AG08395 (cell line): ENCODE measurements at places on chromosomes 6 and 20.

DNA sequence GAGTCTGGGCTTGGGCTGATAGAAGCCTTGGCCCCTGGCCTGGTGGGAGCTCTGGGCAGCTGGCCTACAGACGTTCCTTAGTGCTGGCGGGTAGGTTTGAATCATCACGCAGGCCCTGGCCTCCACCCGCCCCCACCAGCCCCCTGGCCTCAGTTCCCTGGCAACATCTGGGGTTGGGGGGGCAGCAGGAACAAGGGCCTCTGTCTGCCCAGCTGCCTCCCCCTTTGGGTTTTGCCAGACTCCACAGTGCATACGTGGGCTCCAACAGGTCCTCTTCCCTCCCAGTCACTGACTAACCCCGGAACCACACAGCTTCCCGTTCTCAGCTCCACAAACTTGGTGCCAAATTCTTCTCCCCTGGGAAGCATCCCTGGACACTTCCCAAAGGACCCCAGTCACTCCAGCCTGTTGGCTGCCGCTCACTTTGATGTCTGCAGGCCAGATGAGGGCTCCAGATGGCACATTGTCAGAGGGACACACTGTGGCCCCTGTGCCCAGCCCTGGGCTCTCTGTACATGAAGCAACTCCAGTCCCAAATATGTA, 957 bp upstream of the VEGFA start:
- peak; percentile 75 for DNase-seq

- no peak for DNase-seq
These were observed 97.5 kb upstream of the ZBTB24 start for GRCh38 chr6:109580519-109580918.

- no peak for DNase-seq
These were observed 53.8 kb downstream of the NCOA6 start for GRCh38 chr20:34771680-34772081.

DNA sequence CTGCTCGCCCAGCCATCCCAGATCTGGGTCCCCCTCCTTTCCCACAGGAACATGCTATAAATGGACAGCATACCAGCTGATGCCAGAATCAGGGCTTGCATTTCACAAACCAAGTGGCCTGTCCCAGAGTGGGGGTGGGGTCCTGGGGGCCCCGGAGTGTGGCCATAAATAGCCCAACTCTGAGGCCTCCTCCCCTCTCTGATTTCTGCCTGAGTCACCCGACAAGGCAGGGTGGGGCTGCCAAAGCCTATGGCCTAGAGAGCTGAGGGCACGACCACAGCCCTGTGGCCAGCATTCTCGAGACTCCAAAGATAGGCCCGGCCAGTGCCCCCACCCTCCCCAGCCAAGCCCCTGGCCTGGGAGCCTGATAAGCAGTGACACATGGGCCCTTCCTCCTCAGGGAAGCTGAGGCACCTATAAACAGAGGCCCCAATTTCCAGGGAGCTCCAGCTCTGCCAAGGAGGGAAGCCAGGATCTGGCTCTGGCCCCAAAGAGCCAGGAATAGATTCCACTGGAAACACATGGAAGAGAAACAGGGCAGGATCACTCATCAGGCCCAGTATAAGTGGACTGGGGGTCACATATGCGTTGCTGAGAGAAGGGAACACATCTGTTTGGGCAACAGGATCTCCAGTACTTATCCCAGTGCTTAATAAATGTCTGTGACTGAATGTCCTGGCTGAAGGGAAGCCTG, 20.3 kb downstream of the SNTA1 start:
- peak; percentile 88 for DNase-seq

- DNase-seq, result peak; percentile 77
These were observed 164.8 kb downstream of the BACH2 start for GRCh38 chr6:90131614-90132423.

DNA sequence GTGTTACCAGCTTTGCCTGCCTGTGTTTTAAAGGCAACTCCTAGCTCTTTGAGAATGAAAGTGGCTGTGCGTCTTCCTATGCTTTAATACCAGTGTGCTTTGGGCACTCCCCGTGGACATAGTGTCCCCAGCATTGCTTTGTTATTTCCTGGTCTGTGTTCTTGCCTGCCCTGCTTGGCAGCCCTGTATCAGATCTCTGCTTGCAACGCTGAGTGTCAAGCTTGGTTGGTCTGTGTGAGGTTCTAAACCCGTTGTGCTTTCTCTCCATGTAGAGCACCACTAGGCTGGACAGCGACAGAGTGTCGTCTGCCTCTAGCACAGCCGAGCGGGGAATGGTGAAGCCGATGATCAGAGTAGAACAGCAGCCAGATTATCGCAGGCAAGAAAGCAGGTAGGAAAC, 80.2 kb downstream of the AFDN start:
- DNase-seq, result no peak

DNA sequence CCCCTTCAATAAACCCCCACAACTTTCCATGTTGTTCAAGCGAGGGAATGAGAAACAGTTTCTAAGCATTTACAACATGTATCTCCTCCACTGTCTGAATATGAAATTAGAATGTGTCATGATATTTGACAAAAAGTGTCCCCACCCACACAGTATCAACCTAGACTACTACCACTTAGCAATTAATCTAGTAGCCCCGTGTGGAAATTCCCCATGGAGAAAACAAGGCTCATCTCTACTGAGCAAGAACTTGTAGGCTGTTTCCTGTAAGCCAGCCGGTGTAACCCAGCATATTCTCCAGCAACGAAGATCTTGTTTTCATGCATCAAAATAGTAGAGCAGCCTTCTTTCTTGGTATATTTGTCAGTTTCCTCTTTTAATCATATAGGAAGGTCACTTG, 115.0 kb downstream of the IRF4 start:
- no peak for DNase-seq

DNA sequence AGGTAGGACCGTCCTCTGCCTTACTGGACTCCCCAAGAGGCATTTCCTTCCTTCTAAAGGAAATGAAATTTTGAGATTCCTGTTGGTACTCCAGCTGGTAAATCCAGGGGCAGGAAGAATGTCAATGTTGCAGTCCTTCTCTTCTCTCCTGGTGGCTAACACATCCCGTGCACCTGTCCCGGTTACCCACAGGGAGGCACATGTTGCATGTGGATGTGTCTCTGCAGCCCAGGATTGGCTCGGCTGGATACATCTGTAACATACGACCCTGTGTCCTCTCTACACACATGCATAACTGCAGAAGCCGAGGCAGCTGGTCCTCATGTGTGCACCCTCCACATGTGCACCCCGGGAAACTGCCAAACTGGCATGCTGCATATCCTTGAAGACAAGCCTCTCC, 1.3 kb upstream of the LRFN2 start:
- no peak for DNase-seq

DNA sequence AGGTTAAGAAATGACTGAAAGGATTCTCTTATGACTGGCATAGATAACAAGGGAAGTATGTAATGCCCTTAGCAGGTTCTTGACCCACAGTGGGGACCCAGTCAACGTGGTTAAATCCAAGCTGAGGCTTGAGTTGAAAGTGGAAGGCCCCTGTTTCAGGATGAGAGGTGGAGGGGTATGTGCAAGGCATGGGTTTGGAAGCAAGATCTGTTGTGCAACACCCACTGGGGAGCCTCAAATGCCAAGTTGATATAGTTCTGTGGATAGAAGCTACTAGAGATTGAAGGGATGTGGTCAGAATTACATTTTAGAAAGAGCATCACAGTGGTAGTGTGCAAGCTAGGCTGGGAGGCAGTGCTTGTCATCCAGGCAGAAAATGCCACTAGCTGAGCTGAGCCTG, 5.1 kb downstream of the PABPC1L start:
- DNase-seq, result no peak

DNA sequence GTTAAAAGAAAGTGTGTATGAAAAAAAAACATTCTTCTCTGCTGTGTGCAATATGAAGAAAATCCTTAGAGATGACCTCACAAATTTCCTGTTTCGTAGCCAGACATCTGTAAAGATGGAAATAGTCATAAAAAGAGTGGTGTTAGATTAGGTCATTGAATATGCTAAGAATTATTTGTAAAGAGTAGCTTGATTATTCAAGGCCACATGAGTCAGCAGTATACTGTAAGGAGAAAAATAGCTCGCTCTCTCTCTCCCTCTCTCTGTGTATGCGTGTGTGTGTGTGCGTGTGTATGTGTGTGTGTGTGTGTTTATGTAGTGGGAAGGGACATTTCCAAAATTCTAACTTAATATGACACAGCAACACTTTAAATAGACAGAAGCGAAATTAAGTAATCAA, 78.8 kb downstream of the PTCHD4 start:
- DNase-seq, result peak; percentile 3

GRCh38 chr6:132199343-132199742, 201.9 kb downstream of the MOXD1 start:
- DNase-seq, result peak; percentile 51

DNA sequence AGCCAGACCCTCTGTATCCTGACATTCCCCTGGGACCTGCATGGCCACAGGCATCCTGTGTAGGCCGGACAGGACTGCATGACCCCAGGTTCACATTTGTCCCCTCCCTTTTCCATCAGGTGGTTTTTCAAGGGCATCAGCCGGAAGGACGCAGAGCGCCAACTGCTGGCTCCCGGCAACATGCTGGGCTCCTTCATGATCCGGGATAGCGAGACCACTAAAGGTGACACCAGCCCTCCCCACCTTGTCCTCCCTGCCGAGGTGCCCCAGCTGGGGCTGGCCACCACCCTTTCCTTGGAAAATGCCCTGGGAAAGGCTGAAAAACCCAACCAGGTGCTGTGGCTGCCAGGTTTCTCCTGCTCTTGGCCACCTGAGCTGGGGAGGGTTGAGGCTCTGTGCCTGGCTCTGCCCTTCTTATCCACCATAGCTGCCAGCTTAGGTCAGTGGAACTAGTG, 27.6 kb downstream of the HCK start:
- no peak for DNase-seq

GRCh38 chr20:20012541-20012940, 4.6 kb upstream of the NAA20 start:
- no peak for DNase-seq

DNA sequence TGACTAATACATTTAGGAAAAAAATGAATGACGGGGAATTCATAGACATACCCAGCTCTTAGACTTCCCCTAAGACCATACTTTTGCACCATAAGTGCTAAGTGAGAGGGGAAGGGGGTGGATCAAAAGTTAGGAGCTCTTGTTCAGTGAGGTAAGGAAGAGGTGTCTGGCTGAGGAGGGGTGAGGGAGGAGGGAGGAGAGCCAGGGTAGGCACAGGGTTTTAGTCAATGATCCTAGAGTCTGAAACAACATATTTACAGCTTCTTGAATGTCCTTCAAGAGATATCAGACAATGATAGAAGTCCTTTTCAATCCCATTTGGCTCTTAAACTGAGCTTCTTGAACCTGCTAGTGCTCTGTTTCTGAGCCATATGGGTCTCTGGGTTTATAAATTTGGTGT, 135.4 kb downstream of the FNDC1 start:
- DNase-seq, result no peak

- DNase-seq, result no peak
These were observed 32.5 kb upstream of the SMLR1 start for GRCh38 chr6:130794738-130795137.

DNA sequence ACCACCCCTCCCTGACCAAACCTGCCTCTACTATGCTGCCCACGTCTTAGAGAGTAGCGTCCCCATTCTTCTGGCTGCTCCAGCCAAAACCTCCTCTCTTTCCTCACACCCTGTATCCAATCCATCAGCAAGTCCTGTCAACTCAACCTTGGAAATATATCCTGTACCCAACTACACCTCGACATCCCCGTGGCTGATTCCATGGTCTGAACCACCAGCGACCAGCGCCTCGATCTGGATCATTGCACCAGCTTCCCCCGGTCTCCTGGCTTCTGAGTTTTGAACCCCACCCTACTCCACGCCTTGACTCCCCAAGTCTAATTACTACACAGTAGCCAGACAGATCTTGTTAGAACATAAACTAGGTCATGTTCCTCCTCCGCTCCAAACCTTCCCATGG, 9.8 kb downstream of the NRSN2 start:
- DNase-seq, result no peak

- no peak for DNase-seq
These were observed 7.1 kb upstream of the SLC18B1 start for GRCh38 chr6:132805548-132805947.
